Mesothelial cell of epicardium (in vitro differentiated cells): ENCODE measurements at places on chromosomes 12 and 14.

DNA sequence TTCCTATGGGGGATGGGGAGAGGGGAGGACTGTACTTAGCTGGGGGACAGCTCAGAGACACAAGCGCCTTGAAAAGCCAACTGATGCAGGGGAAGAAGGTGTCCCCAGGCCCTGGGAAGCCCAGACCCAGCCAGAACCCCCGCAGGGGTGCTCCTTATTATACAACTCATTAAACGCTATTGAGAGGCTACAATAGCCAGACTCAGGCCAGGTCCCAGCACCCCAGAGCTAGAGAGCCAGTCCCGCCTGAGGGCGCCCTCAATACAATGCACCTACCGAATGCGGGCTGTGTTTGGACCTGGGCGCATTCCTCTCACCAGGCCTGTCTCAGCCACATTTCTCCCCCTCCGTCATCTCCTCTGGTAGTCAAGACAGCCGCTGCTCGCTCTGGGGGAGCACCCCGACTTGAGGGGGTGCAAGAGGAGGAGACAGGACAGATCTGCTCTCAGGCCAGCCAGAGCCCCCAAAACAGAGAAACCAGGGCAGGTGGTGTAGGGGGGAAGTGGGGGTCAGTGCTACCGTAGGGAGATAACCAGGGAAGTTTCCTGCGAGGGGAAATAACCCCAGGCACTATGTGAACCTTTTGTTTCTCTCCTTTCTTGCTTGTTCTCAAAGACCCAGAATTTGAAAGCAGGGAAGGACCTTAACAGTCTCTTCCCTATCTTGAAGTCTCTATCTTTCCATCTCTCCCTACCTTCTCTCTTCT, 6.1 kb upstream of the ASIC1 start:
- DNase-seq = no peak

- DNase-seq = no peak
Measured at GRCh38 chr14:41758011-41758665, 151.5 kb downstream of the LRFN5 start.

GRCh38 chr12:5200278-5201087, 156.8 kb downstream of the KCNA5 start:
- peak; percentile 47 for DNase-seq

DNA sequence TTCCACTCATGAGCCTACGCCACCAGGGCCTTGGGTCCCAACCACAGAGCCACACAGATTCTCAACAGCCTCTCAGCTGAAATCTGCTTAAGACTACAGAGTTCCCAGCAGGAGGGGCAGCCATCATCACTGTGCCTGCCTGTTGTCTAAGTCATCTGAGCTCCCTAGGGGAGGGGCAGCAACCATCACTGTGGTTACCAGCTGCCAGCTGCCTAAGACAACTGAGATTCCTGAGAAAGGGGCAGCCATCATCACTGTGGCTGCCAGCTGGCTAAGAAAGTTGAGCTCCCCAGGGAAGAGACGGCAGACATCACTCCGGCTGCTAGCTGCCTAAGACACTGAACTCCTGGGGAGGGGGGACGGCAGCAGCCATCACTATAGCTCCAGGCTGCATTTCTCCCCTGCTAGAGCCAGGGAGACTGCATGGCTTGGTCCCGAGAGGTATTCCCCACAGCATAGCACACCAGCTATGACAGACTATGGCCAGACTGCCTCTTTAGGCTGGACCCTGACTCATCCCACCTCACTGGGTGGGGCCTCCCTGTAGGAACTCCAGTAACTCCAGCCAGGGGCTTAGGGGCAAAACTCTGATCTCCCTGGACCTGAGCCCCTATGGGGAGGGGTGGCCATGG, 37.2 kb upstream of the C14orf132 start:
- no peak for DNase-seq

DNA sequence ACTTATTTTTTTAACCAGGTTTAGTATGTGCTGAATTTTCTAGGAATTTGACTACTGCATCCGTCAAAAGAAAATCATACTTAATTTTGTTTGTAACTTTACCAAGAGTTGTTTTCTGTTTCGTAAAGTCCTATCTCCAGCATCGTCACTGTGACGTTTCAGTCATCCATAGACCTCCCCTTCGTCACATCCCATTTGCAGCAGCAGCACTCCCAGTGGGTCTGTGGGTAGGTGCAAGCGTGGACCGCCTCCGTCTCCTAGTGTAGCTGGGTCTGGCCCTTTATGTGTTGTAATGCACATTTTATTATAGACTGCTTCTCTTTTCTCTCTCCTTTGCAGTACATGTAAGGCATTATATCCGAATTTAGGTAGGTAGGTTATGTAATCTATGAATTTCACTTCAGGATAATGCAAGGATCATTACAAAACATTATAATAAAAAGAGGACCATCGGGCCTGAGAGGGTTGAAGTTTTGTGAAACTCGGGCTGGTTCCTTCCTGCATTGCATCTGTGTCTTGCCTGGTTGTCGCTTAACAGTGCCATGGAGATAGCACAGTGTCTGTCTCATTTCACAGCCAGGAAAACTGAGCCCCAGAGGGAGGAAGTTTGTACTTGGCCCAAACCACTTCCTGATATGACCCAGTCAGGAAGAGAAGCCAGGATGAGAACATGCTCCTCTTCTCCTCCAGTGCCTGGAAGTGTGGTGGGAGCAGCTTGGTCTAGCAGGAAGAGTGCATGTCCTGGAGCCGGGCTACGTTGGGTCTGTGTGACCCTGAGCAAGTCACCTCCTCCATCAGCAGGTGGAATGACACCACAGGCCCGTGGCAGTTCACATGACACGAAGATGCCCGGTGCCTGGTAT, 41.3 kb downstream of the EVL start:
- no peak for DNase-seq

DNA sequence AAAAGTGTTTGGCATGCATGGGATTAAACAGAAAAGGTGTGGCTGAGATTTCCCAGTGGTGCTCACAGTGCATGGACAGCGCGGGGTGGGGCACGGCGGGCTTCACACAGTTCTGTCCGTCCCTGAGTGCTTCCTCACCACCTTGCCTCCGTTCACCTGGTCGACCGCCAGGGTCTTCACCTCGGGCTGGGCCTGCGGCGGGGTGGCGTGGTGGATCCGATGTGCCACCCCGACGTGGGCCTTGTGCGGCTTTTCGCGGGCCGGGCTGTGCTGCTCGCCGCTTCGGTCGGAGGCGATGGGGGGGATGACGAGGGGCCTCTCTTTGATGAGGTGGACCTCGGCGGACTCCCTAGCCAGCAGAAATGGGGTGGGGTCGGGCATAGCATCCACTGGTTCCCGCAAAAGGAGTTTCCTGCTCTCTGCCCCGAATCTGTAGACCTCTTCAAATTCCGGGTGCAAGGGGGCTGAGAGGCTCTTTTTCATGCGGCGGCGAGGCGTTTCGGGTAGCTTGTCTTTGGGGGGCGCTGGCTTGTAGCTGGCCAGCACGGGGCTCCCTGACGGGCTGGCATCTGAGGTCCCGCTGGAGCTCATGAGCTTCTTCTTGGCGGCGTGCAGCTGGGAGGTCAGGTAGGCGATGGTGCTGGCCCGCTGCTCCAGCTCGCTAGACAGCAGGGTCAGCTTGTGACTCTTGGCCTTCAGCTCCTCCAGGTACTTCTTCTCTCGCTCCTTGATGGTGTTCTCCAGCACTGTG, 35.5 kb downstream of the CCDC92 start:
- DNase-seq = no peak

GRCh38 chr12:47236109-47236714, 156.5 kb upstream of the AMIGO2 start:
- DNase-seq = no peak

- no peak for DNase-seq
Measured at GRCh38 chr12:7497661-7498060, 5.9 kb downstream of the CD163 start.

DNA sequence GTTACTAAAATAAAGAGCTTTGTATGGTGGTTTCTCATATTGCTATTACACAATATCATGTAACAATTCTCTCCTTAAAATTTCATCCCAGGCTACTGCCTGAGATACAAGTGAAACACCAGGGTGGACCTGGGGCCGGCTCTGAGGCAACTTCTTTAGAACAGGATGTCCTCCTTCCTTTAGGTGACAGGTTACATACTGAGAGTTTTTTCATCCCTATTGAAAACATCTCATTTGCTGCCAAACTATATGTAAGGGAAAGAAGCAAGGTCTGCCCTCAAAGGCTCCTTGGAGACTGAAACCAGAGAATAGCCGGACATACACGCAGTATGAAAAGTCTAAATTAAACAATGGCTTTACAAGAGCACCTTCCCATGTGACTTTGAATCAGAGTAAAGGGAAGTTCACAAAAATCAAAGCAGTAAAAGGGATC, 139.9 kb downstream of the DUSP6 start:
- no peak for DNase-seq

DNA sequence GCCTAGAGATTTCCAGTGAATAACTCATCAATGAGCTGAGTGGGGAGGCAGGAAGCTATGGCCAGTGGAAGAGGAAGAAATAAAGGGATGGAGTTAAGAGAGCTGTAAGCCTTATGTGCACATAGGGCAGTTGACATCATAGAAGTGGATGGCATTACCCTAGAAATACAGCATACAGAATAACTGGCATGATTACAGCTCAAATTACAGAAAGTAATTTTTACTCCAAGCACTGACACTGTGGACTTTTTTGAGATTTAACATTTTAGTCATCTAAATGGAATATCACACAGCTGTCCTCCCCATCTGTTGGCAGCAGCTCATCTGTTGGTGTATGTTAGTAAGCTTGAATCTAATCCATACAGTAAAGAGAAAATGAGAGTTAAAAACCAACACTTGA, 5.4 kb upstream of the IPO8 start:
- no peak for DNase-seq

DNA sequence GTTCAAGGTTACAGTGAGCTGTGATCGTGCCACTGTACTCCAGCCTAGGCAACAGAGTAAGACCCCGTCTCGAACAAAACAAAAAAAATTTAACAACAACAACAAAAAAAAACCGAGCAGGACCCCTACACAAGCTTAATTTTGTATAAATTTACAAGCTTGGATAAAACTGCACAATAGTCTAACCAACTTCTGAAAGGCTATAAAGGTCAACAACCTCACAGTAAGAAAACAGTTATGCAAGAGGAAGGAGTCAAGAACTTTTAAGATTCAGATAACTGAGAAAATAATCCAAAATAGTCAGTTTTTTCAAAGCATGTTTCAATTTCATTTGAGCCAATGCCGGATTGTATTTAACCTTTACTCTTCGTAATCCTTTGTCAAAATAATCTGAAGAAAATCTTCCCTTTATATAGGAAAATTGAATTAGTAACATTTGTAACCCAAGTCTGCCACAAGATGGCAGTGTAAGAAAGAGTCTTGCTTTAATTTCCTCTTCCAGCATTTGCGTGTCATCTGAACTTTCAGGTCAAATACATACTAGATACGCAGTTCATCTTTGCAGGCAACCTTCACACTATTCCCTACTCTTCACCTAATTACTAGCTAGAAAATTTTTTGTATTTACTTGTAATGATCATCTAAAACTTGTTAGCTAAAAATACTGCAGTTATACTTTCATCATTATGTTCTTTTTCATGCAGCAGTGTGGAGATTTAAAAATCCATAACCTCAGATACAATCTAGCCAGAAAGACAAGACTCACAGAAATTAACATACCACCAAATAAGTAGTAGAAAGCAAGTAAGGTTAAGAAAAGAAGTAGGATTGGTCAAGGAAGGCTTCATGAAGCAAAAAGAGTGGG, 5.8 kb downstream of the CCNB1IP1 start:
- no peak for DNase-seq

DNA sequence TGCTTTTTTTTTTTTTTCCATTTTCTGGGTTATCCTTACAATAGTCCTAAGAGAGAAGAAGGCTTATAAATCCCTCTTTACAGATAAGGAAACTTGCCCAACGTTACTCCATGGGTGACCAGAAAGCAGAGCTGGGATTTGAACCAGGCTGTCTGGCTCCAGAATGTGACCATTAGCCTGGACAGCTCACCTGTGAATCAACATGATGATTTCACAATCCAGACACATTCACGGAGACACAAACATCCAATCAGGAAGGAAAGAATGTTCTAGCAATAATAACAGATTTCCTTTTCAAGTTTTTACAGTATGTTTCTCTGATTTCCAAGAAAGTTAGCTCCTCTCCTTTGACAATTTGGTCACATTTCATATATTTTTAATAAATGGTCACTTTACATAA, 118.3 kb downstream of the GALC start:
- DNase-seq = no peak

DNA sequence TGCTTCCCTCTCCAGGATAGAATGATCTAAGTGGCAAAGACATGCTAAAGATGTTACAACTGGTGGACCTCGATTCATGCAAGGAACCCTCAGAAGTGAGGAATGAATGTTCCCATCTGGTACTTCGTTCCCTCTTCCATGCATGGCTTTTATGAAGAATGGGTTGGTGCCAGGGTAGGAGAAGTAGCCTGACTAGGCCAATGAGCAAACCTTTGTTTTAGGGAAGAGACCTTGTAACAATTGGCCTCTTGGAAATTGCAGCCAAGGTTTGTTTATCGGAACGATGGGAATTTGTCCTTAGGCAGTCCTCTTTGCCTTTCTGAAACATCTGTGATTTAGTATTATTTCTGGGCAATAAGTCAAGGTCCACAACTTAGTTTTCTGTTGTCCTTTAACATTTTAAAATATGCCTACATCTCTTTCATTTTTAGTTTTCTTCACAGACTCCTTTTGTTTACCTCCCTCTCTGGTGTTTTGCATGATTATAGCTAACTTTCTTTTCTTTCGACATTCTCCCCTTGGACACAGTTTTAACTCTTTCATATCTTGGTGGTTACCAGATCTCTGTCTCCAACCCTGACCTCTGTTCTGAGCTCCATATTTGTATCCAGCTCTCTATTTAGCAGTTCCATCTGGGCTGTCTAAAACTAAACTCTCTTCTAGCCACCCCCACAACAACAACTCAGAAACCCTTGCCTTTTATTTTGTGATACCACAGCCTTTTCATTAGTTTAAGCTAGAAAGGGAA, 70.0 kb downstream of the DIP2B start:
- DNase-seq = no peak

DNA sequence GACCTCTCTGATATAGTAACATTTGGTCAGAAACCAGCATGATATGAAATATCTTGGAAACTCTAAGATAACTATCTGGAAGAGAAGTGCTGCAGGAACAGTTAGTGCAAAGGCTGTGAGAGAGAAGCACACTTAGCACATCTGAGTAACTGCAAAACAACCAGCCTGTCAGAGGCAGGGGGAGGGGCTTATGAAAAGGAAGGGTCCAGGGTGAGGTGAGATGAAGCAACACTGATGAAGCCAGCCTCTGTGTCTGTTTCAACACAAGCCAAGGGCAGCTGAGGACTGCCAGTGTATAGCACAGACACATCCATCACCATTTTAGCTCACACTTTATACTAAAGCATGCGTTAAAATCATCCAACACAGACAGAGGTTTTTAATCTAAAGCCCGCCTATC, 37.4 kb upstream of the OVCH1 start:
- DNase-seq = no peak

DNA sequence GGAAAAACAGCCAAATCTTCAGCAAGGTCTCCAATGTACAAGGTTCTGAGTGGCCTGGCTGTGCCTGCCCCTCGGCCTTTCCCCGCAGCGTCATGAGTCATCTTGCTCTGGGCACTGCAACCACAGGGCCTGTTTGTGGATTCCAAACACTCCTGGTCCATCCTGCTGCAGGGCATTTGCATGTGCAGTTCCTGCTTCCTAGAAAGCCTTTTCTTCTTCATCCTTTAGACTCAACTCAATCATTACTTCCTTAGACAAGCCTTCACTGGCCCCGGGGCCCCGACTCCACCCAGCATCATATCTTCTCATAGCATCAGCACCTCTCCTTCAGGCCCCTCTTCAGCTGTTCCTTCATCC, 101.8 kb upstream of the EGLN3 start:
- no peak for DNase-seq

GRCh38 chr14:34785223-34786006, 71.0 kb upstream of the CFL2 start:
- no peak for DNase-seq

- no peak for DNase-seq
Measured at GRCh38 chr12:77571127-77571526, 259.6 kb upstream of the NAV3 start.

GRCh38 chr12:19886639-19887064, 447.4 kb downstream of the AEBP2 start:
- no peak for DNase-seq
